ENCODE measurements at places on chromosomes 13 and 19.

DNA sequence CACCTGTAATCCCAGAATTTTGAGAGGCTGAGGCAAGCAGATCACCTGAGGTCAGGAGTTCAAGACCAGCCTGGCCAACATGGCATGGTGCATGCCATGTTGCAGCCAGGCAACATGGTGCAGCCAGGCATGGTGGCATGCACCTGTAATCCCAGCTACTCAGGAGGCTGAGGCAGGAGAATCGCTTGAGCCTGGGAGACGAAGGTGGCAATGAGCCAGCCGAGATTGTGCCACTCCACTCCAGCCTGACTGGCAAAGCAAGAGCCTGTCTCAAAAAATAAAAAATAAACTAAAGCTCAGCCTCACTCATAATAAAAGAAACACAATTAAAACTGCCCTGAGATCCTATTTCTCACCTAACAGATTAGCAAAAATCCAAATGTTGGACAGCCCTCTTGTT is 49.7 kb upstream of the MAP3K10 start:
- no peak for DNase-seq

DNA sequence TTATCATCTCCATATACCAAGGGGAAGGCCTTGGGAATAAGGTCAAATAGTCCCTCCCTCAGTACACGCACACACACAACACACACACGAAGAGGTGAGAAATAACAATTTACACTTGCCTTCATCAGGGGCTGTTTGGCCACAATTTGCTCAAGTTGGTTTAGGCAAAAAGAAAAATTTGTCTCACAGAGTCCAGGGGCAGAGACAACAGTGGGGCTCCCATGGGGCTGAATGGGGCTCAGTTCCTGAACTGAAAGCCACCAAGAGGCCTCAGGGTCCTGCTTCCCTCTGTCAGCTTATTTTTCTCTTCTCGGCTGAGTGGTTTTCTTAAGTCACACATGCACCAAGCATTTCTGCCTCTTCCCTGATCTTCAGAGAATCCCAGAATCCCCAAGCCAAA is 35.5 kb downstream of the PCDH8 start:
- no peak for DNase-seq

GRCh38 chr13:52070929-52071523 is 46.5 kb downstream of the UTP14C start:
- peak; percentile 4 for DNase-seq

DNA sequence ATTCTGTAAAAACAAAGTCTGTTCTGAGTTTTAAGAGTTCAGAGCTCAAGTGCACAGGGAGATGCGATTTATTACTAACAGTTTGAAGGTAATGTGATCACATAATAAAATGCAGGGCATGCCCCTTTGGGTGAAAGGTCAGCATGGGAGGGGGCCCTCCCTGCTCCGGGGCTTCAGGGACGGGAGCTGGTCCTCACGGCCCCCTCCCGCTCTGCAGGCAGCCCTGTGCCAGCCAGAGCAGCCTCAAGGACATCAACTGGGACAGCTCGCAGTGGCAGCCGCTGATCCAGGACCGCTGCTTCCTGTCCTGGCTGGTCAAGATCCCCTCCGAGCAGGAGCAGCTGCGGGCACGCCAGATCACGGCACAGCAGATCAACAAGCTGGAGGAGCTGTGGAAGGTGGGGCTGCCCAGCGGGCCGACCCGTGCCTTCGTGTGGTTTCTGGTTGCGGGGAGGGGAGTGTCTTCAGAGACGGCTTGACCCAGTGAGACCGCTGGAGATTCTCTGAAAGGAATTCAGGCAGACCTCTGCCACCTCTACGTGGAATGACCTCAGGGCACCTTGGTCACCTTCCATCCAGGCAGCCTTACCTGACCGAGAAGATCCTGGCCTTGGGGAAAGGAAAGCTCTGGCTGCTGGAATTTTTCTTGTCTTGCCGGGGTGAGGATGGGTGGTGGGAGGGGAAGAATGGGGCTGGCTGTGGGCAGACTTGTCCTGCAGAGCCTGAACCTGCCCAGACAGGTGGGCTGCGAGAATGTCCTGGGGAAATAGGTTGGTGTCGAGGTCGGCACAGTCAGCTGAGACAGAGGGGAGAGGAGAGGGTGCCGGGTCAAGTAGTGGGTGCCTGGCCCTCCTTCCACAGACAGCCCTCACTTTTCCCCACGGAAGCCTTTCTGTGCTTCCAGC is 19.0 kb downstream of the UPF1 start:
- DNase-seq: no peak

- DNase-seq: no peak
Measured at GRCh38 chr13:33717775-33718174, 100.2 kb upstream of the RFC3 start.

DNA sequence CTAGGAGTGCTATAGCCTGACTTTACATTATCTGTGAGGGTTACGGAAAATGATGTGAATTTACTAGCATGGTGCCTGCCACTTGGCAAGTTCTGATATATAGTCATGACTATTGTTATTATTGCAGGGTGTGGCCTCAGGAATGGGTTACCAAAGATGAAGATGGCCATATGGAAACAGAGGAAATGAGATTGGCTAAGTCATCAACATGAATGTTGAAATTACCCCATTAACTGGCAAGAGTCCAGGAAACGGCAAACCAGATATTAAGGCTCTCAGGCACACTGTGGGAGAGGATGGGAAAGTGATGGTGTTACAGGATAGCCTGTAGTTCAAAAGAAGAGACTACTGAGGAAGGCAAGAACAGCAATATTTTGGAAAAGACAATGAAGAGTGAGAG is 183.3 kb downstream of the KCNRG start:
- peak; percentile 50 for DNase-seq

Data from fibroblast of skin of abdomen (primary cell).